Stimulated activated naive B cell treated with anti-CD40 and anti-IgM and Interleukin-4, amounts not matched to agents 10 μg/mL and 1 μg/mL and 100 μg/mL, for 72 hours (primary cell): ENCODE measurements at places on chromosomes 7 and 10.

DNA sequence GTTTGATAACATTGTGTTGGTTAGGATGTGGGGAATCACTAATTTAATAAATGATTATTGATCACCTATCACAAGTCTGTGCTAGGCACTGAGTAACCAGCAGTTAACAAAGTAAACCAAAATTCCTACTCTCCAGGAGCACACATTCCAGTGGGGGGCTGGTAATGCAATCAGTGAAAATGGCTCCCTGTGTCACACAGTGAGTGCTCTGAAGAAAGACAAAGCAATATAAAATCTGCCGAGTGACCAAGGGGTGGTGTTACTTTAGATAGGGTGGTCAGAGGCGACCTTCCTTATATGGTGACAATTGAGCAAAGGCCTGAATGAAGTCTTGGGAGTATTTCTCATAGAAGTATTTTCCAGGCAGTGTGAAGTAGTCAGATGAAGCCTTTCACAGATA lies 13.6 kb upstream of the SMC3 start:
- no peaks in the 10 kb centered on the region for H3K36me3 ChIP-seq
- no peak overlapping the region for H3K4me3 ChIP-seq
- DNase-seq: no peak
- H3K27ac ChIP-seq: no peak overlapping the region
- peaks cover 20% of the 10 kb centered on the region for H3K27me3 ChIP-seq
- peaks cover 6% of the 10 kb centered on the region for H3K4me1 ChIP-seq

- H3K27ac ChIP-seq: no peak overlapping the region
- H3K27me3 ChIP-seq: no peaks in the 10 kb centered on the region
- no peaks in the 10 kb centered on the region for H3K36me3 ChIP-seq
- H3K4me3 ChIP-seq: no peak overlapping the region
Observed at GRCh38 chr7:41002741-41003610, 699.9 kb downstream of the INHBA start.

DNA sequence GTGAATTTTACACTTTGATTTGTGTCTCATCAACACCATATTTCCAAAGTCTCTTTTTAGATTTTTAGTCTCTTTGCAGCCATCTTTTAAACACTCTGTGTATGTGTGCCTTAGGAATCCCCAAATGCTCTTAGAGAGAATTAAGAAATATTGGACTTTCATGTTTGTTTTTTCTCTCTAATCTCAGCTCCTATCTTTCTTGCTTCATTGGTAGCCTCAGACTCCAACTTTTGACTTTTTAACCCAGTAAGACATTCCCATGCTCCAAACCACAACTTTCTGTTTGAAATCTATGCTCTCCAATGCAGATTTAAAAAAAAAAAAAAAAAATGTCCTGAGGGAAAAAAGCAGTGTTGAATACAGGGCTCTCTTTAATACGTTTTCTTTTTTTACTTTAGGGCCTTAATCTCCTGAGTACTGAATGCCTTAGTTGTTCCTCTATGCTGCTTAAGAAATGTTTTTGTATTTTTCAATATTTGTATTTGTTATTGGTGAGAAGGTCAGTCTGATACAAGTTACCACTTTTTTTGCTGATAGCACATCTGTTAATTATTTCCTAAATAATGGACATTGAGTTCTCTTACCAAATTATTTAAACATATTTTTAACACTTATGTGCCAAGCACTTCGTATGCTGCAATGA lies 489.9 kb downstream of the NXPH1 start:
- H3K4me1 ChIP-seq: no peaks in the 10 kb centered on the region
- no peak overlapping the region for H3K4me3 ChIP-seq
- H3K27me3 ChIP-seq: no peaks in the 10 kb centered on the region
- no peak for DNase-seq

DNA sequence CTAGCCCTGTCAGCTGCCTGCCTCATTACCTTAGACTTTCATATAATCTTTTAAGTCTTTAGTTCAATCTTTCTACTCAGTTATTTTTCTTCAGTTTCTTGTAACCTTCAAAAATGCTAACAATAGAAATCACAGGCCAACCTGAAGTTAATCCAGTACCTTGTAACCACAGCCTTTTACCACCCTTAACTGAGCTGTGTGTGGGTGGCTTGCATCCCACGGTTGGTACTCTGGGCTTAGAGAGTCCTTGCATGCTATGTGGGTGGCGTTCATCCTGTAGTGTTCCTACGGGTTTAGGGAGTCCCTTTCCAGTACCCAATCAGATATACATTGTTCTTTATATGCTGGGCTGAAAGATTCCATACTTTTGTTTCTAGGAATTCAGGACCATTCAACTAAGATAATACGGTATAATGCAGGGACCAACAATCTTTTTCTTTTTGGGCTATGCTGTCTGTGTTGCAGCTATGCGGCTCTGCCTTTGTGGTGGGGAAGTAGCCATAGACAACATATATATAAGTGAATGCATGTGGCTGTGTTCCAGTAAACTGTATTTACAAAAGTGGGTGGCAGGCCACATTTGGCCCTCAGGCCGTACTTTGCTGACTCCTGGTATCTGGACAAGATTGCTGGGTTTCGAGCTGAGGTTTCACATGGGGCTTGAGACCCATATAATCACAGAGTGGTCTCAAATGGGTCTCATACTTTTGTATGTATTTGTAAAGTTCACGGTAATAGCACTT lies 280.8 kb upstream of the LRGUK start:
- no peak overlapping the region for H3K27ac ChIP-seq
- no peak overlapping the region for H3K4me3 ChIP-seq
- peaks cover 10% of the 10 kb centered on the region for H3K4me1 ChIP-seq
- peaks cover 21% of the 10 kb centered on the region for H3K36me3 ChIP-seq

- H3K27ac ChIP-seq: no peak overlapping the region
- DNase-seq: no peak
- no peaks in the 10 kb centered on the region for H3K27me3 ChIP-seq
- H3K36me3 ChIP-seq: no peaks in the 10 kb centered on the region
Observed at GRCh38 chr7:81590131-81590530, 179.7 kb downstream of the HGF start.

DNA sequence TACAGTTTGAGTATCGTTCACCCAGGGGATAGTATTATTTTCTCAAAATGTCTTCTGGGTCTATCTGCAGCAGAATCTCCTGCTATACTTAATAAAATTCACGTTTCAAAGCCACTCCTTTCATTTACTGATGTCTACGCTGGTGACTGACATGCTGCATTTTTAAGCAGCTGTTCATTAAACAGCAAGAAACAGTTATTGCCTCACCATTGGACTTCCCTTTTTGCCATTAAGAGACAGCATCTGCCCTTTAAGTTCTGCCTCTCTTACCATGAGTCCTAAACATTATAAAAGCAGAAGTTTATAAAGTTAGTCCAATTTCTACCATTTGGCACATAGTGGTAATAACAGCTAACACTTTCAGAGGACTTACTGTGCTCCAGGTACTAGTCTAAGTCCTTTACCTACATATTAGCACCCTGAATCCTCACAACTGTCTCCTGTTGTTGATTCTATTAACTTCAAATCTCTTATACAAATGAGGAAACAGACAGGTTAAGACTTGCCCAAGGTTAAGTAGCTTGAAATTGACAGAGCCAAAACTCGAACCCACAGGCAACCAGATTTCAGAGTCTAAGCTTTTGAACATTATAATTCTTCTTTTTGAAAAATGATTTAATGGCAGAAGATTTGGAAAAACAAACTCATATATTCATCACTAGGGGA lies 169.5 kb downstream of the SNX13 start:
- peaks cover 8% of the 10 kb centered on the region for H3K4me1 ChIP-seq
- no peaks in the 10 kb centered on the region for H3K27me3 ChIP-seq
- H3K4me3 ChIP-seq: no peak overlapping the region
- peaks cover 2% of the 10 kb centered on the region for H3K36me3 ChIP-seq

DNA sequence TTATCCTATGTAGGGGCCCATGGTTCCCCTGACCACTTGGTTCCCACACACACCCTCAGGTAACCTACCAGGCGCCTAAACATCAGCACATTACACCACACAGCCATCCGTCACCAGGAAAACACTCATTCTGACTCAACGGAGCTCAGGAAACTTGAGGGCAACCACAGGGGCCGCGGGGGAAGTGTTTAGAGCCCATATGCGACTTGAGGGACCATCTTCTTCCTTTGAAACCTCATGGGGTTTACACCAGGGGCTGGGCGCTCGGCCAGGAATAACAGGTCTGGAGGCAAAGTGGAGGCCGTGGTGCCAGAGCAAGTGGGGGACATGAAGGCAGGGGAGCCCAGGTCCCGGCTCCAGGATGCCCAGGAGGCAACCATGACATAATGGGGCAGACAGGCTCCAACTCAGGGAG lies 1.5 kb downstream of the STX1A start:
- peak; percentile 58 for DNase-seq
- peak overlapping the region; percentile 78 for H3K4me3 ChIP-seq
- peaks cover 35% of the 10 kb centered on the region for H3K4me1 ChIP-seq
- peak overlapping the region; percentile 90 for H3K27ac ChIP-seq

GRCh38 chr7:134693256-134693655 lies 46.6 kb downstream of the BPGM start:
- H3K4me3 ChIP-seq: no peak overlapping the region
- H3K36me3 ChIP-seq: no peaks in the 10 kb centered on the region
- H3K27ac ChIP-seq: no peak overlapping the region
- DNase-seq: no peak

DNA sequence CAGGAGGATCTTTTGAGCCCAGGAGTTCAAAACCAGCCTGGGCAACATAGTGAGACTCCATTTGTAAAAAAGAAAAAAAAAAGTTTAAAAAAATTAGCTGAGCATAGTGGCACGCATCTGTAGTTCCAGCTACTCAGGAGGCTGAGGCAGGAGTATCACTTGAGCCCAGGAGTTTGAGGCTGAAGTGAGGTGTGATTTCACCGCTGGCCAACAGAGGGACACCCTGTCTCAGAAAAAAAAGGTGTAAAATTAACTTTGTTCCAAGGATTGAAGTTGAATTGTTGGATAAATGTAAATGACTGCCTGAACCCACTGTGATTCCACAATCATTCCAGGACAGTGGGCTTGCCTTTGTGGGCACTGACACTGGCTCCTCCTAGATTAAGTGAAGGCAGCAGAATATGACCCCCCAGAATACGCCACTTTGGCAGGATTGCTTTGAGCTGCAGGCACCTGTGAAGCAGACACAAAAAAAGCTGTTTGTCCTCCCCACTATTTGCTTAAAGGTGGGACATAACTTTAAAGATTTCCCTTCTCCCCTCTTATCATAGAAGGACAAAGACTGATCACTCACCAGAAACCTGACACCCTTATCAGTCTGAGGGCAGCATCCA lies 57.2 kb upstream of the FOXI2 start:
- H3K4me3 ChIP-seq: no peak overlapping the region
- H3K36me3 ChIP-seq: no peaks in the 10 kb centered on the region
- H3K27ac ChIP-seq: no peak overlapping the region
- H3K27me3 ChIP-seq: peaks cover 5% of the 10 kb centered on the region
- no peaks in the 10 kb centered on the region for H3K4me1 ChIP-seq

DNA sequence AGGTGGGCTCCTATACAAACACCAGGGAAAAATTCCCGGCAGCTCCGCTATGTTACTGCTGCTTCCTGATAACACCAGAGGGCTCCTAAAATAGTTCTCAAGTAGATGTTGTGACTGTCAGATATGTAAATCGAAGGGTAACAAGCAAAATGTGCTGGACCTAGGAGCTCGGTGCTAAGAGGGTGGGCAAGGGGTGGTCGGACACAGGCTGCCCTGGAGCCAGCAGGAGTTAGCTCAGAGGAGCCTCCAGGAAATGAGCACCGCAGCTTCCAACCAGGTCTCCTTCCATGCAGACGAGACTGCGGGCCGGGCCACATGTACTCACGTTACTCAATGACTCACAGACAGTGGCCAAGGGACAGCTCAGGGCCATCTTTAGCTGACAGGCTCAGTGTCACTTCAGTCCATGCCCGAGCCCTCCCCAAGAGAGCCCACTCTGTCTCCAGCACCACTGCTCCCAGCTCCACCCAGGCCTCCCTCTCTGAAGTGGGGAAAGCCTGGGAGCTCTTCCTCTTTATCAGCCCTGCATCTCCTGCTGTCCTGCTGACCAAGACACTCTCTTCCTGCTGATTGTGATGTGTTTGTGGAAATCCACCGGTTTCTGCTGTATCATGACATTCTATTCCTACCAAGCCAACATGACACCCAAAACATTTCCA lies 37.2 kb upstream of the TMEM273 start:
- no peak for DNase-seq
- H3K27ac ChIP-seq: no peak overlapping the region
- no peaks in the 10 kb centered on the region for H3K4me1 ChIP-seq
- peaks cover 5% of the 10 kb centered on the region for H3K27me3 ChIP-seq

GRCh38 chr10:130352291-130352645 lies 216.1 kb downstream of the GLRX3 start:
- no peak for DNase-seq
- no peaks in the 10 kb centered on the region for H3K36me3 ChIP-seq
- no peaks in the 10 kb centered on the region for H3K27me3 ChIP-seq
- H3K27ac ChIP-seq: no peak overlapping the region
- H3K4me1 ChIP-seq: no peaks in the 10 kb centered on the region

DNA sequence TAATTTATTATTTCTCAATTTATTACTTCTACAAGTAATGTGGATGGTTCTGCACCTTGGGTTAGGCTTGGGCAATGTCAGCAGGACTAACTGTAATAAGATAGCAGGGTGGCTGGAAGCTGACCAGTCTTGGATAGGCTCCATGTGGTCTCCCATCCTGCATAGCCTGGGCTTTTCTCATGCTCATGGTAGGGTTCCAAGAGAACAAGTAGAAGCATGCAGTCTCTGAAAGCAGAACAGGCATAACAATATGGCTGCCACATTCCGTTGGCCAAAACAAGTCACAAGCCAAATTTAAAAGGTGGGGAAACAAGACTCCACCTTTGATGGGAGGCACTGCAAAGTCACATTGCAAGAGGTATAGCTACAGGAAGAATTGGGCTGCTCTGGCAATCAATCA lies 98.6 kb upstream of the MDFIC start:
- H3K36me3 ChIP-seq: peaks cover 5% of the 10 kb centered on the region
- H3K27ac ChIP-seq: no peak overlapping the region
- no peak overlapping the region for H3K4me3 ChIP-seq
- DNase-seq: no peak

- H3K4me3 ChIP-seq: no peak overlapping the region
- no peaks in the 10 kb centered on the region for H3K36me3 ChIP-seq
- no peaks in the 10 kb centered on the region for H3K27me3 ChIP-seq
- no peak overlapping the region for H3K27ac ChIP-seq
Observed at GRCh38 chr7:17105701-17106100, 192.8 kb upstream of the AHR start.

GRCh38 chr7:5266191-5267028 lies 16.3 kb upstream of the SLC29A4 start:
- peaks cover 26% of the 10 kb centered on the region for H3K27me3 ChIP-seq
- no peak overlapping the region for H3K27ac ChIP-seq

- peak overlapping the region; percentile 5 for H3K4me3 ChIP-seq
- peak; percentile 29 for DNase-seq
- H3K27me3 ChIP-seq: no peaks in the 10 kb centered on the region
- peaks cover 23% of the 10 kb centered on the region for H3K4me1 ChIP-seq
- no peaks in the 10 kb centered on the region for H3K36me3 ChIP-seq
Observed at GRCh38 chr7:131188367-131189339, 139.0 kb upstream of the MKLN1 start.

DNA sequence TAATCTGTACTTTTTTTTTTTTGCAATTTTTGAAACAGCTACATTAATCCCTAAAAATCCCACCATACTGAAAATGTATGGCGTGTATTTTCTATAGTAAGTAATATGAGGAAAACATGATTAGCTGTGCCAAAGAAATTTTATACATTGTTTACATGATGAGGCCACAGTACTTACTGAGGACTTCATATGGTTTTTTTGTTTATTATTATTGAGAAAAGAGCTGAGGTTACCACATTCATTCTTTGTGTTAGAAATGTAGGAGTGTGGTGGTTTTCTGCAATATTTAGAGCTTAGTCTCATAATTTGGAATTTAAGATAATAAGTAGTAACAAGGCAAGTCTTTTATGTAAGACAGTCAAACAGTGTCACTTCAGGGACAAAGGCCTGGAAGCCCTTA lies 45.1 kb downstream of the SLC25A40 start:
- DNase-seq: no peak
- no peak overlapping the region for H3K27ac ChIP-seq
- no peak overlapping the region for H3K4me3 ChIP-seq
- H3K4me1 ChIP-seq: no peaks in the 10 kb centered on the region
- peaks cover 8% of the 10 kb centered on the region for H3K36me3 ChIP-seq
